ENCODE measurements at places on chromosomes 12 and 14.

DNA sequence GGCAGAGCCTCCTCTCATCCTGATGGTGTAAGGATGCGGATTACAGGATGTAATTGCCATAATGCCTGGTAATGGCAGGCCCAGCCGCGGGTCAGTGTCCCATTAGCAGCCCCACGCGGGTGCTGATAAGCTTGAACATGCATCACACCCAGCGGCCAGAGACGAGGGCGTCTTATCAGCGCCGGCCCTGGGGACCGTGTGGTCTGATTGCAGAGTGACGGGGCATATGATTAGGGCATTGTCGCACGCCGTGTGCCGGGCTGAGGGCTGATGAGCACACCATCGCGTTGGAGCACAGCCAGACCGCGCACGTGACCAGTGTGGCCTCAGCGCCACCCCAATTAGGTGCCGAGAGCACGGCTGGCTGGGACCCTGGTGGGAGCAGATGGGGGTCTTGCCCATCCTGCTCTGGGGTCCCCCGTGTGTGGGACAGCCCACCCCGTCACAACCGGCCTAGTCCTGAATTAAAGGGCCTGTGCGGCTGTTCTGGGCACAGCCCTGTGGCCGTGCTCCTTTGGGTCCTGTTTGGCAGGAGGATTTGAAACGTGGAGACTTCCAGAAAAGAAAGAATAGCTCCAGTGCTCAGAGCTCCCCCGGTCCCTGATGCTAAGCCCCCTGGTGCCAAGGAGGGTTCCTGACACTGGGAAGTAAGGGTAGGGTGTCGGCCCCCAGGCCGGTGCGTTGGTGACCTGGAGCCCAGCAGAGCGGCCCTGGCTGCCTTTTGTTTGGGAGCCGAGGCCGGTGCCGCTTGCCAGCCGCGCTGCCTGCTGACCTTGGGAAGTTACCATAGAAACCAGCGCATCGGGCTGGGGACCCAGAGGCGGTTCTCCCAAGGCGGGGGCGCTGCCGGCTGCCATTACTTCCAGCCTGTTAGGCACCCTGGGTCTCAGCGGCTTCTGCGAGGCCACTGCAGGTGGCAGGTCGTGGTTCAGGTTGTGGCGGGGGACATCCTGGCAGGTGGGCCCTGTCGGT is 20.7 kb downstream of the KIF26A start:
- no peak for DNase-seq

GRCh38 chr14:58941629-58942028 is 246.8 kb upstream of the DAAM1 start:
- DNase-seq = no peak

- no peak for DNase-seq
Observed at GRCh38 chr12:43758247-43758727, 303 bp downstream of the PUS7L start.

GRCh38 chr12:89087149-89087825 is 265.0 kb downstream of the DUSP6 start:
- no peak for DNase-seq

- no peak for DNase-seq
Observed at GRCh38 chr12:80716696-80717469, at the start of gene MYF5. MYF5 (plus strand) TSS chr12:80716912; CDS start chr12:80717064, 152 bp downstream.
